Activated CD4-positive, alpha-beta memory T cell treated with anti-CD3 and anti-CD28 coated beads, Interleukin-2, amount 10 ng/mL, durations not matched to agents 7 days and 5 days (primary cell): ENCODE measurements at places on chromosomes 5 and 9. TPM values are rescaled to one million over a fixed set of nuclear protein-coding genes. Genes with fewer than 3 reads are reported as not detected.

NDUFA8 gene
- total RNA-seq = 37.0 TPM

FOXD1 gene
- total RNA-seq = 0.38 TPM

GRCh38 chr9:77514886-77515711, 133.0 kb downstream of the GNA14 start:
- no peak for DNase-seq
- H3K36me3 ChIP-seq = no peaks in the 10 kb centered on the region
- no peak overlapping the region for H3K27ac ChIP-seq
- no peak overlapping the region for H3K4me3 ChIP-seq

DNA sequence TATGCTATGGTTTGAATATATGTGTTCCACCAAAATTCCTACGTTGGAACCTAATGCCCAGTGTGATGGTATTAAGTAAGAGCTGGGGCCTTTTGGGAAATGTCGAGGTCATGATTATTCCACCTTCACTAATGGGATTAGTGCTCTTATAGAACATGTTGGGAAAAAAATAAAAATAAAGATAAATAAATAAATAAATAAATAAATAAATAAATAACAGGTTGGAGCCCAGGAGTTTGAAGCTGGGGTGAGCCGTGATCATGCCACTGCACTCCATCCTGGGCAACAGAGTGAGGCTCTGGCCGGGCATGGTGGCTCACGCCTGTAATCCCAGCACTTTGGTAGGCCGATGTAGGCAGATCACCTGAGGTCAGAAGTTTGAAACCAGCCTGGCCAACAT, 22.5 kb downstream of the BASP1 start:
- no peaks in the 10 kb centered on the region for H3K36me3 ChIP-seq
- H3K4me3 ChIP-seq = no peak overlapping the region
- H3K27me3 ChIP-seq = no peaks in the 10 kb centered on the region

KCNMB1 gene
- not detected for total RNA-seq

GRCh38 chr9:81874931-81875330, 53.3 kb upstream of the SPATA31D4 start:
- no peaks in the 10 kb centered on the region for H3K4me1 ChIP-seq
- H3K27me3 ChIP-seq = no peaks in the 10 kb centered on the region
- H3K4me3 ChIP-seq = no peak overlapping the region
